Activated CD4-positive, alpha-beta T cell treated with anti-CD3 and anti-CD28 coated beads, Interleukin-2, Interleukin-4, amounts not matched to agents 100 ng/mL and 50 ng/mL, durations not matched to agents 16 hours and 8 hours (primary cell): ENCODE measurements at places on chromosomes 16 and 17.
A peak's percentile ranks its signal among the peaks of the same experiment; 100 is the strongest.

- DNase-seq, result peak; percentile 68
These were observed 479 bp downstream of the ITGA3 start for GRCh38 chr17:50056217-50056960.

DNA sequence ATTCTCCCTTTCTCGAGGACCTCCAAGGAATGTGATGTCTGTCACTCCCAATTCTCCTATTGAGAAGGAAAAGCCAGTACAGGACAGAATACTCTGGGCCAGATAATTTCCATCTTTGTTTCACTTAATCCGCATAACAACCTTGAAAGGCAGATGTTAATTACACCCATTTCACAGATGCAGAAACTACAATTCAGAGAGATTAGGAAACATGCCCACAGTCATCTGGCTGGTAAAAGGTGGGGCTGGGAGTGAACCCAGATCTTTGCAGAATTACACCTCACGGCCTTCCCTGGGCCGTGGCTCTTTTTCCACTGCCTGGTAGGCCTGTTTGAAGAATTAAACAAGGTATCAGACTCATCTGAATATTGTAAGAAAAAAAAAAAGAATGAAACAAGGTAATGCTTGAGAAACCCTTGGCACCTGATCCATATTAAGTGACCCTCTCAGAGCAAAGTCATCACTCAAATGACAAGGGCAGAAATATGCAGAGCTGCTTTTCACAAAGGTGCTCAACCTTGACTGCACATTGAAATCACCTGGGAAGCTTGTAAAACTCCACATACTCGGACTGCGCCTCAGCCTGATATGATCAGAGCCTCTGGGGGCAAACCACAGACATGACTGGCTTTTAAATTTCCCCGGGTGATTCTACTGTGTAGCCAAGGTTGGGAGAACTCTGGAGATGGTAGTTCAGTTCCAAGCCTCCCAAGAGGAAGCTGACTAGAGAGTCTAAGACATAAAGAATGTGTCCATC, 16.6 kb upstream of the G6PC1 start:
- no peak for DNase-seq

DNA sequence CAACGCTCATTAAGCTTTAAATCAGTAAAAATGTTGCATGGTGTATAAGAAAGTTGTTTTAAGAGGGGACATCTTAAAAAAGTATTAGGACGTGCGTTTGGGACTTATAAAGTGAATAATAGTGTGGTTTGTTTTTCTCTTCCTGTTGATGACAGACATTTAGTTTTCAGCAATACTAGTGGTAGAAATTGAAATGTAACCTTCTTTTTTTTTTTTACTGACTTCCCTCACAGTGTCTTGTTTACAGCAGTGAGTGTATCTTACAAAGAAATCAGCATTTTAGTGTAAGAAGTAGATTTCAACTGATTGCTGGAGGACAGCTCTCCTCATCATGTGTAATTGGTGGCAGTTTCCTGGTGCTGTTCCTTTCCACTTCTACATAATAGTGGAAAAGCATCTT, 39.6 kb downstream of the CYLD start:
- no peak for DNase-seq

- DNase-seq, result peak; percentile 62
These were observed 24.6 kb downstream of the GPT2 start for GRCh38 chr16:46908540-46909372.

DNA sequence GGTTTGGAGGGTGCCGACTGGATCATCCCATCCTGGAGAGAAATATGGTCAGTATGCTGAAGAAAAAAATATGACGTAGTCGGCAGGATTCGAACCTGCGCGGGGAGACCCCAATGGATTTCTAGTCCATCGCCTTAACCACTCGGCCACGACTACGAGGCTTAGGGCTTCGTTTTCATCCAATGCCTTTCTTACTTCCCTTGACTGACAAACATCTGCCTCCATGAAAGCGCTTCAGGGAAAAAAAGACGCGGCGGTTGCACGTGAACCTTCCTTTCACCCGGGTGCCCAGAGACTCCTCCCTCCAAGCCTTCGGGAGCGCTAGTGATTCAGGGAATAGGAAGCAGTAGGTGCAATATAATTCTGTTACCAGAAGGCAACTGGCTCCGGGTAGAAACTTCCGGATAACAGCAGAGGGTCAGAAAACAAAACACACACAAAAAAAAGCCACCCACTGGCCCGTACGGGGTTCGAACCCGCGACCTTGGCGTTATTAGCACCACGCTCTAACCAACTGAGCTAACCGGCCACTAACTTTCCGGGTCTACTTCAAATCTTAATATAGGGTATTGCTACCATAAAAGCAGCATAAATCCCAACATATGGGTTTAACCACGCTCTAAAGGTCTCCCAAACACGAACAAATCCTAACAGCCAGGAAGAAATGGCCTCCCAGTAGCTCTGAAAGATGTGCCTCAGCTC, 16.3 kb upstream of the AURKB start:
- DNase-seq, result peak; percentile 79

DNA sequence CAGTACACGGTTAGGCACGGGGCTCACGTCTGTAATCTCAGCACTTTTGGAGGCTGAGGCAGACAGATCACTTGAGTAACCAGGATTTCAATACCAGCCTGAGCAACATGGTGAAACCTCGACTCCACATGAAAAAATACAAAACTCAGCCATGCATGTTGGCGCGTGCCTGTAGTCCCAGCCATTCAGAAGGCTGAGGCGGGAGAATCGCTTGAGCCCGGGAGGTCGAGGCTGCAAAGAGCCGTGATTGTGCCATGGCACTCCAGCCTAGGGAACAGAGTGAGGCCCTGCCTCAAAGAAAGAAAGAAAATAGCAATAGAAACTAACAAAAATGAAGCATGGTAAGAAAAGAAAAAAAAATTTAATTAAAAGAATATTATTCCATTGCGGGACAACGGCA, 128.0 kb upstream of the CHMP6 start:
- DNase-seq, result no peak

GRCh38 chr16:66247516-66248481, 118.7 kb upstream of the CDH5 start:
- no peak for DNase-seq
